ENCODE measurements at places on chromosomes 11 and 22. TPM values are rescaled to one million over a fixed set of nuclear protein-coding genes. Genes with fewer than 3 reads are reported as not detected.

Gene FAM227A
- 0.25 TPM for total RNA-seq

Gene MED17
- 29.0 TPM for total RNA-seq

Gene ACAT1
- 71.0 TPM for total RNA-seq

Gene FGF4
- not detected for total RNA-seq

DNA sequence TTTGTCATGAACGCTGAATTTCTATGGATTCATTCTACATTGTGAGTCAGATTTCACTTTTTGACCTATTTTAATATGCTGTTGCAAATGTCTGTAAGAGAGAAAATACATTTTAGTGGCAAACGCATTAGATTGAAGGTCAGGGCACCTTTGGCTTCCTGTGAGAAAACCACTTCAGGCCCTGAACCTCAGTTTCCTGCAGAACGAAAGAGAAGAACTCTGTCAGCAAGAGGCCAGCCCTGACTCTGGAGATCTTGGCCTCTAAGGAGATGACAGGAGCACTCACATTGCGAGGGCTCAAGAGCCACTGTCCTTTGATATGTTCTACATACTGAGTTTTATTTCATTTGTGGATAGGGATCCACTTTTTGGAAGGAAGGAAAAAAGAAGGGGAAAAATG is 83.6 kb downstream of the KCNJ1 start:
- no peaks in the 10 kb centered on the region for H3K36me3 ChIP-seq
- no peak for DNase-seq
- no peak overlapping the region for H3K4me3 ChIP-seq

- no peak for DNase-seq
- H3K4me1 ChIP-seq, result no peaks in the 10 kb centered on the region
- no peak overlapping the region for H3K27ac ChIP-seq
- H3K27me3 ChIP-seq, result no peaks in the 10 kb centered on the region
- H3K4me3 ChIP-seq, result no peak overlapping the region
- peaks cover 3% of the 10 kb centered on the region for H3K36me3 ChIP-seq
Measured at GRCh38 chr11:102396708-102397563, 49.9 kb downstream of the BIRC2 start.

DNA sequence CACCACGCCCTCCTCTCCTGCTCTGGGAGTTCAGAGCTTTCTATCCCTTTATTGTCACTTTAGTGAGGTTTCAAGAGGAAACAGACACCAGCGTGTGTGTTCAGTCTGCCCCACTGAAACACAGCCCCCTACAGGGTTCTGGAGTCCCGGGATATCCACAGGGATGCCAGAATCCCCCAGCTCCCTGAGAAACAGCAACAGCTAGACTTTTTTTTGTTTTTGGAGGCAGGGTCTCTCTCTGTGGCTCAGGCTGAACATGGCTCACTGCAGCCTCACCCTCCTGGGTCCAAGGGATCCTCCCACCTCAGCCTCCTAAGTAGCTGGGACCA is 10.4 kb downstream of the SULT4A1 start:
- H3K4me1 ChIP-seq, result no peaks in the 10 kb centered on the region
- H3K4me3 ChIP-seq, result no peak overlapping the region
- DNase-seq, result no peak
- H3K27me3 ChIP-seq, result no peaks in the 10 kb centered on the region

GRCh38 chr11:27447288-27448183 is 25.1 kb downstream of the LGR4 start:
- no peak overlapping the region for H3K4me3 ChIP-seq
- no peak for DNase-seq
- H3K27me3 ChIP-seq, result no peaks in the 10 kb centered on the region
- peaks cover 29% of the 10 kb centered on the region for H3K4me1 ChIP-seq
- H3K36me3 ChIP-seq, result no peaks in the 10 kb centered on the region
- H3K27ac ChIP-seq, result no peak overlapping the region

GRCh38 chr11:16800382-16800781 is 61.9 kb downstream of the C11orf58 start:
- H3K4me1 ChIP-seq, result no peaks in the 10 kb centered on the region
- DNase-seq, result no peak
- no peaks in the 10 kb centered on the region for H3K27me3 ChIP-seq
- no peaks in the 10 kb centered on the region for H3K36me3 ChIP-seq
- H3K27ac ChIP-seq, result no peak overlapping the region

- no peak for DNase-seq
- no peaks in the 10 kb centered on the region for H3K36me3 ChIP-seq
- no peaks in the 10 kb centered on the region for H3K27me3 ChIP-seq
- H3K27ac ChIP-seq, result no peak overlapping the region
- no peak overlapping the region for H3K4me3 ChIP-seq
Measured at GRCh38 chr22:46132830-46133587, 17.3 kb upstream of the PPARA start.

DNA sequence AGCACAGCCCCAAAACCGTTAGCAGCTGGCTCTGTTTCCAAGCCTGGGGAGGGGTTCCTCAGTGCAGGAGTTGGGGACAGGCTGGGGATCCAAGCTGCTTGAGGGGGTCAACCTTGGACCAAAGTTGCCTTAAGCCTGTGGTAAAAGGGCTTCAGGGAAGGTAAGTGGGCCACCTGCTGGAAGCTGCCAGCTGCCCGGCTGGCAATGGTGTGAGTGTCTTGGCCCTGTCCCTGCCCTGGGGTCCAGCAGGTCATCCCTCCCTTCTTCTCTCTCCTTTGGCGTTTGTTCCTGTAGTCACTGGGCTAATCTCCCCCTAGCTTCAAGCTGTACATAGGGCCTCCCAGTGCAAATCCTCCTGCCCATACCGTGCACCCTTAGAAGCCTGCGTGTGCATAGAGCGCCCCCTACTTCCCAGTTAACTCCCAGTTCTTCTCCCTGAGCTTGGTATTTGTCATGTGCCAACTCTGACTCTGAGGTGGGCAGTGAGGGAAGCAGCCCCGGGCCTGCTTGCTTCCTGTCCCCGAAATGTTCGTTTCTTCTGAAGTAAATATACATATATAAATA is 4.4 kb downstream of the TMEM258 start:
- H3K27ac ChIP-seq, result no peak overlapping the region
- H3K4me3 ChIP-seq, result no peak overlapping the region
- H3K27me3 ChIP-seq, result no peaks in the 10 kb centered on the region
- peaks cover 26% of the 10 kb centered on the region for H3K4me1 ChIP-seq

GRCh38 chr11:76617553-76618265 is 52.8 kb downstream of the LRRC32 start:
- H3K36me3 ChIP-seq, result no peaks in the 10 kb centered on the region
- peak overlapping the region; percentile 77 for H3K27ac ChIP-seq
- H3K4me3 ChIP-seq, result no peak overlapping the region
- H3K27me3 ChIP-seq, result no peaks in the 10 kb centered on the region
- H3K4me1 ChIP-seq, result peaks cover 48% of the 10 kb centered on the region
- DNase-seq, result no peak

DNA sequence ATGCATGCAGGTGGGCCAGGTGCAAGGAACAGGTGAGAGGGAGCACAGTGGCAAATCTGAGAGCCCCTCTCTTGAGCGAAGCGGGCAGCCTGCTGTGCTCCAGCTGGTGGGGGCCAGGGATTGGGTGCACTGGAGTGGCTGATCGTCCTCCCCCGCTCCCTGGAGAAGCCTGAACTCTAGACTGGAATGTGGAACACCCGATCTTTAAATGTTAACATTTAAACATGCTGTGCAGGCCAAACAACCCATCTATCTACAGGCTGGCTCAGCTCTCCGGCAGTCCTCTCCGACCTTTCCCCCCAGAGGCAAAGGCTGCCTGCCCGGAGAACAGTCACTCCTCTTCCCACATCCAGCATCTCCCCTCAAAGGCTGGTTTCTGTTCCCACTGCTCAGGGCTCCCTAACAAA is 5.1 kb downstream of the MRGPRF start:
- peak overlapping the region; percentile 95 for H3K27ac ChIP-seq
- peak overlapping the region; percentile 63 for H3K4me3 ChIP-seq
- peaks cover 58% of the 10 kb centered on the region for H3K4me1 ChIP-seq
- H3K27me3 ChIP-seq, result no peaks in the 10 kb centered on the region
- peaks cover 17% of the 10 kb centered on the region for H3K36me3 ChIP-seq
- DNase-seq, result no peak

GRCh38 chr11:34685864-34686263 is 65.0 kb downstream of the EHF start:
- H3K4me1 ChIP-seq, result no peaks in the 10 kb centered on the region
- H3K4me3 ChIP-seq, result no peak overlapping the region
- peak overlapping the region; percentile 48 for H3K27ac ChIP-seq
- H3K36me3 ChIP-seq, result no peaks in the 10 kb centered on the region
- DNase-seq, result no peak

GRCh38 chr11:124745835-124746620 is 6.0 kb downstream of the VSIG2 start:
- no peaks in the 10 kb centered on the region for H3K36me3 ChIP-seq
- peaks cover 23% of the 10 kb centered on the region for H3K4me1 ChIP-seq
- peak overlapping the region; percentile 55 for H3K4me3 ChIP-seq
- no peak for DNase-seq
- no peaks in the 10 kb centered on the region for H3K27me3 ChIP-seq
- H3K27ac ChIP-seq, result peak overlapping the region; percentile 65

DNA sequence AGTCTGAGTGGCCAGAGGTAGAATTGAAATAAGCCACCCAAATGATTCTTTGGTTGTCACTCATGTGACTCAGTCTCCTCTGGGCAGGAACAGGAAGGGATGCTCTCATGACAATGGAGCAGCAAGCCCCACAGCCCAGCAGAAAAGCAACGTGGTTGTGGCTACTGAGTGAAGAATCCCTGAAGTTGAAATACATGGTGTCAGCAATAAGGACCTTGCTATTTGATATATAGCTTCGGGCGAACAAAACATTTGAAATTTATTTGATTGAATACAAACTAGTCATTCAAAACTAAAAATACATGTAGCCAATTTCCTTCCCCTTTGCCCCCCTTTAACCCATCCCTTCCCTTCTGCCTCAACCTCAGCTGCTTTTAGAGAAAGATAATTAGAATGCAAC is 14.5 kb upstream of the DTX4 start:
- H3K36me3 ChIP-seq, result no peaks in the 10 kb centered on the region
- H3K27me3 ChIP-seq, result no peaks in the 10 kb centered on the region

DNA sequence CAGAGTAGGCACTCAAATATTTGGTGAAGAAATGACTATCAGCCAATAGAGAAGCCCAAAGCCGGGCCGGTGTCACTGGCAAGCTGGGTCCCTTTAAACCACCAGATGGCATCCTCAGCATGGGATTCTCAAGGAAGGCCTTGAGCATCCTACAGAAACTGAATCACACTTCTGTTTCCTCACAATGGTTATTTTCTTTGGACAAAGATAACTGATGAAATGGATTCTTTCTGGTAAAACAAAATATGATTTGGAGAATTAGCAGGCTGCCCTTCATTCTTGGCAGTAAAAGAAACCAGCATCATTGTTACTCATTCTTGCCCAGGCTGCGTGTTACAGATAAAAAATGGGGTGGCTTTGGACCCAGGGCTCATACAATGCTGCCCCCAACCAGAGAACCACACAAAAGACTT is 30.3 kb upstream of the ASPHD2 start:
- no peak overlapping the region for H3K4me3 ChIP-seq
- no peak for DNase-seq
- no peaks in the 10 kb centered on the region for H3K36me3 ChIP-seq
- no peaks in the 10 kb centered on the region for H3K4me1 ChIP-seq
